ENCODE measurements at places on chromosomes 13 and 19.

DNA sequence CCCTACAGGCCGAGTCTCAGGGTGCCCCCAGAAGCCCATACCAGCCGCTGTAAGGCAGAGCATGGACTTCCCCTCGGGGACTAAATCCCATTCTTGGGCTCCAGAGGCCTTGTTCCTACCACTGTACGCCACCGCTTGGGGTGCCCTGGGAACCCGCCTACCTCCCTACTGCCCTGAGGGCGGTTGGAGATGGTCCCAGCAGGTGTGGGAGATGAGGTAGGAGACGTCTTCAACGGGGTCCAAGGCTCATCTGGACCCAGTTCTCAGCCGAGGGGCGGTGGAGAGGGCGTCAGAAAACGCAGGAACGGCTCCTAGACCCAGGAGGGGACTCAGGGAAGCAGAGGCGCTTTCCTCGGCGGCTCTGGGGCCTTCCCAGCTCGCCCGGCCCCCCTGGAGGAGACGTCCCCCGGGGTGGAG lies 833 bp upstream of the ZIK1 start:
- no peak for DNase-seq

GRCh38 chr19:799076-799881 lies 2.0 kb downstream of the PTBP1 start:
- DNase-seq, result no peak

DNA sequence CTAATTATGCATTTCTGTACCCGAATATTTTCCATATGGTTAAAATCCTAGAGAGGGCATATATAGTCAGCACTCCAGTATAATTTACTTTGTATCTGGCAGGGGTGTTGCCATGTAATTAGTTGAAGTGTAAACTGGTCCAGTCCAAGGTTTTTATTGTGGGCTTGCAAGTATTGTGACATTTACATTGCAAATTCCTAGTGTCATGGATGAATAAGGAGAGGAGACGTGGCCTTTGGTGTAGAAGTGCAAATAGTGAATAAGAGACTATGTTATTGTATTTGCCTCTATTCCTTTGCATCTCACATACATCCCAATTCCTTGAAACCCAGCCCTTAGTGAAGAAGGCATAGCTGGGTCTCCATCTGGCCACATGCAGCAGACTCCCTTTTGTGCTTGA lies 330.6 kb downstream of the ATP8A2 start:
- DNase-seq, result no peak

- no peak for DNase-seq
These were observed 2212.7 kb upstream of the PCDH20 start for GRCh38 chr13:63628310-63628709.

GRCh38 chr13:87712012-87712411 lies 40.8 kb downstream of the SLITRK5 start:
- DNase-seq, result no peak

- no peak for DNase-seq
These were observed 193.0 kb upstream of the NBEA start for GRCh38 chr13:34749046-34749445.

Data from activated T-cell treated with anti-CD3 and anti-CD28 coated beads, Interleukin-2, amount 50 U/mL, for 72 hours (primary cell).